ENCODE measurements at places on chromosomes 5 and 9. TPM values are rescaled to one million over a fixed set of nuclear protein-coding genes. Genes with fewer than 3 reads are reported as not detected.

PRDM9 gene
- not detected for total RNA-seq

DNA sequence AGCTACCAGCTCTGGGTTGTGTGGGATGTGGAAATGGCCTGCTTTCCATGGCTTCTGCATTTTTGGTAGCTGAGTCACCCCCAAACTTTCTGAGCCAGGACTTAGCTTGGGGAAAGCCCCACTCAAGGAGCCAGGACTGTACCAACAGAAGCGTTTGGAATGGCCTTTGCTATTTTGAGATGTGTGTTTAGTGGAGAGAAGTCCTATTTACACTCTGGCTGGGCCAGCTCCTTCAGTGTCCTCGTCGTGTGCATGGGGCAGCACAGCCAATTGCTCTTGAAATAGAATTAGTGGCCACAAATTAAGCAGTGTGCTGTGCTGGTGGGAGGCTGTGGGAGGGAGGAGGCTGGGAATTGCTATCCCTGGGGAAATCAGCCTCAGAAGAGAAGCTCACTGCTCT is 51.6 kb downstream of the ENTREP1 start:
- peak; percentile 50 for ATAC-seq

DNA sequence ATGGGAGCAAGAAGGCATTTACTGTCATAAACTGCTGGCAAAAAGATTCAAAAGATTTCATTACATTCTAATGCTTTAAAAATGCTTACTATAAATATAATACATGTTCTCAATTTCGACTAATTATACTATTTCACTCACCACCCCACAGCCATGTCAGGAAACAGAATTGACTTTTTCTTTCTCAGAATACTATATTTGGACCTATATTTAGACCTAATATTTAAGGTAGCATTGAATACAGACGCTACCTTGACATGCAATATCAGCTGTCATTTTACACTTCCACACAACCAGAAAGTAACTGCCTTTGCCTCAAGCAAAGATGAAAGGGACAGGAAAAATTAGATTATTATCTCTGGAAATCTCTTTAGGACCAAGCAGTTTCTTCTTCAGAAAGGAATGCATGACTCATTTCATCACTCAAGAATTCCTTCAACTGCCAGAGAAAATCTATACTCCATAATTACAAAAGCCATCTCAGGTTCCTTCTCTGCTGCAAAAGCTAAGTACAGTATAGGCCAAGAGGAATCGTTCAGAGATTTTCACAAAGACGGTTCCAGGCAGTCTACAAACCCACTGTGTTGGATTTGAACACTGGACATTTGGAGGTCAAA is 11.8 kb upstream of the UBE2QL1 start:
- no peak for ATAC-seq

- ATAC-seq, result no peak
These were observed 25.1 kb downstream of the TRIO start for GRCh38 chr5:14168144-14168792.

TICAM2 gene
- 1.2 TPM for total RNA-seq

- ATAC-seq, result no peak
These were observed 2.9 kb downstream of the NR4A3 start for GRCh38 chr9:99824378-99825171.

DNA sequence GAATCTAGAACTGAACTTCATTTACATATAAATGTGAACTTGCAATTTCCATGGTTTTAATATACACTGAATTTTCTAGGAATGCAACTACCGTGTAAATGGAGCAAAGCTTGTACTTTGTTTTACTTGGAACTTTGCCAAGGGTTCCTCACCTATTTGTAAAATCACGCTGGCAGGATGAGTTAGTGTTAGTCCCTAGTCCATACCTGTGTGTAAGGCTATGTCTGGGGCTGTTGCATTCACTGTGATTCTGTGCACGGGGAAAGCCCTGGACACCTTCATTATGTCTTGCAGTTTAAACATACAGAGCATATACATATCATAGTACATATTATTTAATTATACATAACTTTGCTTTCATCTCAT is 119.9 kb downstream of the PAX5 start:
- ATAC-seq, result no peak

ZNF483 gene
- total RNA-seq, result 0.36 TPM

GRCh38 chr5:59833448-59833847 is 60.1 kb downstream of the PDE4D start:
- no peak for ATAC-seq

DNA sequence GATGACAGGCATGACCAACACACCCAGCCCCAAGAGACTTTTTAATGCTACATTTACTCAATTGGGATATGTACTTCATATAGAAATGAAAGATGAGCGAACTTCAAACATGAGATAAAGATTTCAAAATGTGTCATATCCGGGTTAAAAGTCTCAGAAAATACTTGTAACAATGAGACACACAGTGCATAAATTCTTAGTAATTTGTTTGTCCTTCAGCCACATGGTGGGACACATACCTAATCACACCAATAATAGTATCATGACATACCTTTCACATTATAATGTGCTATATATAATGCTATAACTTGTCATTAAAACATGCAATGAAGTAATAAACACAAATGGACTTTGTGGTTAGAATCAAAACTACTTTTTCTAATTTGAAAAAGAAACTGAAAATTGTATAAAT is 204.7 kb upstream of the RFX3 start:
- no peak for ATAC-seq

- ATAC-seq, result no peak
These were observed 181.8 kb upstream of the MVB12B start for GRCh38 chr9:126144603-126145456.

GRCh38 chr9:101587332-101588043 is 7.3 kb downstream of the PPP3R2 start:
- no peak for ATAC-seq

DNA sequence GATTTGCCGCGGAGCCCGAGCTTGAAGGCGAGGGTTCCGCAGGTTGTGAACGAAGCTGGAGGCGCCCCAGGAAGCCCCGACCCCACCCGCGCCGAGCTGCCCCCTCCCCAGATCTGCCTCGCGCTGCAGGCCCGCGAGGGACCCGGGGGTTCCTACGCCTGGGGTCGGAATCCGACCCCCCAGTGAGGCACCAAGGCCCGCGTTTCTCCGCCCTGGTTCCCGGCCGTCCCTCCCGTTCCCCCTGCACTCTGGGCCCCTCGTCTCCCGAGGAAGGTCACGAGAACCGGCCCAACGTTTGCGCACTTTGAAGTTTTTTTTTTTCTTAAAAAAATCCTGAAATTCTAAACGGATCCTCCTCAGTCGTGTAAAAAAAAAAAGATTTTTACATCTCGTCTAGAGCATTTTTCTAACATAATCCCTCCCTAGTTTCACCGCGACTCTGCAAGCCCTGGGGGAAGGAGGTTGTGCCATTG is 880 bp upstream of the GFPT2 start:
- no peak for ATAC-seq

- ATAC-seq, result peak; percentile 43
These were observed 142.7 kb upstream of the IER5L start for GRCh38 chr9:129320575-129321285.

OLFML2A gene
- 12.3 TPM for total RNA-seq

GRCh38 chr5:172553167-172553566 is 87.9 kb upstream of the NEURL1B start:
- ATAC-seq, result no peak

DNA sequence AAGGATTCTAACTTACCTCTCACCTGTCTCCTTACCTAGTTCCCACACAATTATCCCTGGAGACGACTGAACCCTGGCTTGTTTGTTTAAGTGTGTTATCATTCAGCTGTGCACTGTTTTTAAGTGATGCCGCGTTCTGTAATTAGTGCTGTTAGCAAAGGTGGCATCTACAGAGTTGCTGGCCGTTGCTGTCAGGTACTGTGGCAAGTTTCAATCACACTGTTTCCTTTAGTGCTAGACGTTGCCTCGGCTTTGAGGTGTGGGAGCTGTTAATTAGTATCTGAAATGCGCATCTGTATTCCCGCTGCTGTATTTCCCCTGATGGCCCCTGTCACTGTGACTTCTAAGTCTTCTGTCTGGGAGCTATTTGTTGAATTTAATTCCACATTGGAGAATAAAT is 193.8 kb upstream of the GAS1 start:
- no peak for ATAC-seq

DNA sequence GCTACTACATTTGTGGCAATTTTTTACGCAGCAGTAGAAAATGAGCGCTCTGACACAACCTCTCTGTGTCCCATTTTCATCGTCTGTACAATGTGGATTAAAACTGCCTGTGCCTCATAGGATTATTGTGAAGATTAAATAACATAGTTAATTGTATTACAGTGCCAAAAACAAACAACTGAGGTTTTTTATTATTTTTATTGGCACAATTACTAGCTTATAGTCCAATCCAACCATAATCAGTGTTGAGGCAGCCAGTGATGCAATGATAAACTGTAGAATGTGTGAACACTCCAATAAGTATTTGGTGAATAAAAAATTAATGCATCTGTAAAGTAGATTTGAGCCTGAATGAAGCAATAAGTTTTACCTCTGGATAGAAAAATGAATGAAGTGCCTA is 588.3 kb downstream of the DNAH5 start:
- no peak for ATAC-seq

DNA sequence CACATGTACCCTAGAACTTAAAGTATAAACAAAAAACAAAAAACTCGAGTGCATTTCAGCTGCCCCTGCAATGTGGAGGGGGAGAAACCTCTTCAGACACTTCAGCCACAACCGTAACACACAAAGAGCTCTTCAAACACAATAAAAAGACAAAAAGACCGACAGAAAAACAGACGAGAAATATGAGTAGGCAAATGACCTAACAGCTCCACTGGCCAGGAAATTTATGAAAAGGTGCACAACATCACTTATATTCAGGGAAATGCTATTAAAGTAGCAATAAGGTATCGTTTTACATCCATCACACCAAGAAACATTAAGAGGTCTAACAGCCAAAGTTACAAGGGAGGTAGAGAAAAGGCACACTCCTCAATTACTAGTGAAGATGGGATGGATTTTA is 6.2 kb downstream of the ZBED3 start:
- ATAC-seq, result no peak

GRCh38 chr9:86486891-86487837 is 133.0 kb upstream of the TUT7 start:
- ATAC-seq, result peak; percentile 44

Measured in esophagus mucosa (tissue), 1 donor.